Activated naive CD4-positive, alpha-beta T cell treated with anti-CD3 and anti-CD28 coated beads, Interleukin-2, amount 50 U/mL, for 16 hours (primary cell): ENCODE measurements at places on chromosomes 12 and 14.

DNA sequence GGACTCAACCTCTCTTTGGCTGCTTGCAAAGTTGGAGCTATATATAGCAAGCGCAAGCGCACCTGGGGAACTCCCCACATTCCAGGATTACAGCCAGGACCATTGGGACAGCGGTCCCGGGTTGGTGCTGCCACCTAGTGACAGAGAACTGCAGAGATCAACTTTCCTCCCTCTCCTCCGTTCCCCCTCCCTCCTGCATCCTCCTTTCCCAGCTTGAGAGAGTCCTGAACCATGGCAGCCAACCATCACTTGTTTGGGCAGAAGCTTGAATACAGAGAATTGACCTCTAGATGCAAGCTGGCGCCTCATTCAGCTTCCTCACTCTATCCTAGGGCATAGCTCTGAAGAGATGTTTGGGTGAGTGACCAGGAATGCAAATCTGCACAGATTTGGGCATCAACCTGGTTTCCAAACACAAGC is 17.4 kb upstream of the FLVCR2 start:
- peak; percentile 36 for DNase-seq

DNA sequence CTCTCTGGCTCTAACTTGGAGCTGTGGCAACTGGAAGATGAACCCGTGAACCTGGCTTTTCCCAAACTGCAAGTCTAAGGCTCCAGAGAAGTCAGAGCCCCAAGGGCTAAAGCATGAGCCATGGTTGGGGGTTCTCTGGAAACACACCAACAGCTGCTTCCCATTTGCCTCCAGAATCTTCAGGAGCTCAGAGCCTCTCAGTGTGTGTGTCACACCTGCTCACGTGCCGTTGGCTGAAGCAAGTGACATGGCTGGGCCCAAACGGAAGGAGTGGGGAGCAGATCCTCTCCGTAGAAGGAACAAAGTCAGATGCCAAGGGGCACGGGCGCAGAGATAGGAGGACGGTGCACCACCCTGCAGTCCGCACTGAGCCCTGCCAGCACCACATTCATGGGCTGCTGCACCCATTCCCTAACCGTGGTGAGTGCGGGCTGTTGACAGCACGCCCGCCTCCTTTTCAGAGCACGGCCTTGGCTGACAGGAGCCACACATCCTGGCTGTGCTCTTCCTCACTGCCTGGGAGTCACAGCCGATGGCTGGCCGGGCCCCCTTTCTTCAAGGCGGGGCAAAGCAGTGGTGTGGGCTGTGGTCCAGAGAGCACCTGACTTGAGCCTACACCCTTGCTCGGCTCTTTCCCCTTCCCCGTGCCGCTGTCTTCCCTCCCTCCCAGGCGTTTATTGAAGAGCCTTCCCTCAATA is 16.6 kb upstream of the TRAF3 start:
- DNase-seq, result no peak

GRCh38 chr12:106492857-106493256 is 89.9 kb upstream of the RFX4 start:
- DNase-seq, result no peak

DNA sequence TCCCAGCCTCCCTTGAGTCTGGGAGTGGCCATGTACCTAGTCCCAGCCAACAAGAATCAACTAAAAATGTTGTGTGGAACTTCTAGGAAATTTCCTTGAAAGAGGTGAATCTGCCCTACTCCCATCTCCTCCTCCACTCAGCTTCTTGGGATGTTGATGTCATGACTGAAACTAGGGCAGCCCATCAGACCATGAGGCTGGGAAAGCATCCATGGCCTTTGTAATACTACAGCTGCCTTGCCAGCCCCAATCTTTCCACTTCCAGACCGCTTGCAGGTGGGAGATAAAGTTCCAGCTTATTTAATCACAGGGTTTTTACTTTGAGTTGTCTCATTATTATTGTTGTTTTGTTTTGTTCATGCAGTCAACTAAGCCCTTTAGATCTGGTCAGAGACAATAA is 170.3 kb upstream of the LMNTD1 start:
- no peak for DNase-seq

- no peak for DNase-seq
Measured at GRCh38 chr12:69415471-69416275, 54.5 kb upstream of the FRS2 start.

- no peak for DNase-seq
Measured at GRCh38 chr14:44204061-44204835, 302.8 kb downstream of the FSCB start.

DNA sequence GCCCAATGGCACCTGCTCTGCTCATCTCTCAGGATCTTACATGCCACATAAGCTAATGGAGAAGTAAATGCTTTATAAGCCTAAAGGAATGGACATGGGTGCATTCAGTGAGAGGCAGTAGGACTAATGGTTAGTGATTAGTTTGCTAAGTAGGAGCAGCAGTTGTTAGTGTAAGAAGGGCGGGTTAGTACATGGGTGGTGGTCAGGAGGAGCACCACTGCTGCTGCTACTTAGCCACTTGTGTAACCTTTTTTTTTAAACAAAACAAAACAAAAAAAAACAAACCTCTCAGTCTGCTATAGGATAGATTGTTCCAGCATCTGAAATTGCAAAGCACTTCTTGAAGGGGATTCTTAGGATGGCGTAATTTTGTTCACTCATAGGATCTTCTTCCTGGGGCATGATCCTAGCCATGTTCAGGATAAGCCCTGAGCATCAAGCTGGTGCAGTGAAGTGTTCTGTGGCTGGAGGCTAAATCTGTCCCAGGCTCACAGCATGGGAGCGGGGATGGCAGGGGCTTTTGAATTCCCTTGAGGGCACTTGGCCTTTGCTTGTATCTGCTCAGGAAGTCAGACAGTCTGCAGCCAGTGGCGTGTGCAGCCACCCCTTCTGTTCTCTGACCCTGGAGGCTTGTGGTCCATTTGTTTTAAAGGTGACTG is 63.6 kb downstream of the CHST11 start:
- DNase-seq, result no peak

DNA sequence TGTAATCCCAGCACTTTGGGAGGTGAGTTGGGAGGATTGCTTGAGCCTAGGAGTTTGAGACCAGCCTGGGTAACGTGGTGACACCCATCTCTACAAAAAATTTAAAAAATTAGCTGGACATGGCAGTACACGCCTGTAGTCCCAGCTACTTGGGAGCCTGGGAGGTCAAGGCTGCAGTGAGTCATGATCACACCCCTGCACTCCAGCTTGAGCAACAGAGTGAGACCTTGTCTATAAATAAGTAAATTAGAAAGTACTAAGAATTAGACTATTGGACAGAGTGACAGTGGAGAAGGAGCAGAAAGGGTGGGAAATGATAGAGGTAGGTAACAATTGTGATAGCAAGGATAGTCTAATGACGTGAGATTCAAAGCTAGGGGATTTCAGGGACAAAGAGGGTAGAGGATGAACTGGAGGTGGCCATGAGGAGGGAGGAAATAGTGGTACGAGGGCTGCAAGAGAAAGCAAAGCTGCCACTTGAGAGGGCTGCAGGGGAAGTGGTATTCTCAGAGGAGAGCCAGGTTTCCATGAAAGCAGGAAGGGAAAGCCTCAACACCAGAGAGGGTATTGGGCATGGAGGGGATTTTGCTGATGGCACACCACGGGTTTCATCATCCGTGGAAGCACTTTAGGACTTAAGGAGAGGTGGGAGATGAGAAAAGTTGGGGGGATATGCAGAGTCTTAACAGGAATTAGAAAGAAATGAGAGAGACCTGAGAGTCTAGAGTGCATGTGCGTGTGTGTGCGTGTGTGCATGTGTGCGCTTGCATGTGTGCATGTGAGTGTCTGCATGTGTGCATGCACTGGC is 85.6 kb downstream of the SYNE2 start:
- no peak for DNase-seq

GRCh38 chr12:873954-874353 is 75.5 kb downstream of the RAD52 start:
- DNase-seq, result no peak

DNA sequence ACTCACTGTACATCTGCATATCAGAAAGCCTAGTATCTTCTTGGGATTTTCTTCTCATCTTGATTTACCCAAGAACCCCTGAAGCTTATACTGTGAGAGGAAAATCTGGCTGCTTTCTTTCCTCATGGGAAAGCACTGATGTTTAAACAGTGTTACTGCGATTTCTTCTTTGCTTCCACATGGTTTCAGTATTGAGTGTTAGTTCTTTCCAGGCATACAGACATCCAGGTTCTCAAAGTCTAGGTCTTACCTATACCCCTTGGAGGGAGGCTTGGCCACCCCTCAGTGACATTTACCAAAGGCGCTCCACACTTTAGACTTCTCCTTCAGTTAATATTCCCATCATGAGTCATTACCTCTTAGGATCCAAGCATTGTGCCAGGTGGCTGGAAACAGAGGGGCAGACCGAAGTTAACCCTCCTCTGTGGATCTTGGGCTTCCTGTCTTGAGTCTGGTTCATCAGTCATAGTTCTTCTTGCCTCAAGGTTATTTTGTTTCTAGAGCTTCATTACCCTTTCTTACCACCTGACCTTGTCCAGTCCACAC is 79.1 kb downstream of the TMEM117 start:
- no peak for DNase-seq

GRCh38 chr12:120998435-120998834 is 17.9 kb downstream of the C12orf43 start:
- DNase-seq, result no peak

DNA sequence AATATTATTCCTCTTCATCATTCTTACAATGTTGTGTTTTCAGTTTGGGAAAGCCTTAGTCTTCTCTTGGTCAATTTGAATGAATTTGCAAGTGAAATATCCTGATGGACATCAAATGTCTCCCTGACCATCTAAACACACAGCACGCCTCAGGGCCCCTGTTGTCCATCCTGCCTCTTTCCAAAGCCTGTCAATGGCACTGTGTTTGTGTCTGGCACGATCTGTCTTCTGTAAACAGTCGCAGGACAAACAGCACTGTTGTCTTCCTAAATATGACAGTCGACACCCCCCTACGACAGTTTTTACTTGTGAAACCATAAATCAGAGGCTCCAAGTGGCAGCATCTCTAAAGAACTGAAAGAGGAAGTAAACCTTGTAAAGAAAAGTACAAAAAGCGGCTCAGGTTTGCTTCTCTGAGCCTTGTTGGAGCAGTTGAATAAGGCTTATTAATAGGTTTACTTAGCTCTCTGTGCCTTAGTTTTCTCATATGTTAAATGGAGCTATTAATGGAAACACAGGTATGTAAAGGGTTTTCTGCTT is 285.8 kb downstream of the NRXN3 start:
- no peak for DNase-seq

DNA sequence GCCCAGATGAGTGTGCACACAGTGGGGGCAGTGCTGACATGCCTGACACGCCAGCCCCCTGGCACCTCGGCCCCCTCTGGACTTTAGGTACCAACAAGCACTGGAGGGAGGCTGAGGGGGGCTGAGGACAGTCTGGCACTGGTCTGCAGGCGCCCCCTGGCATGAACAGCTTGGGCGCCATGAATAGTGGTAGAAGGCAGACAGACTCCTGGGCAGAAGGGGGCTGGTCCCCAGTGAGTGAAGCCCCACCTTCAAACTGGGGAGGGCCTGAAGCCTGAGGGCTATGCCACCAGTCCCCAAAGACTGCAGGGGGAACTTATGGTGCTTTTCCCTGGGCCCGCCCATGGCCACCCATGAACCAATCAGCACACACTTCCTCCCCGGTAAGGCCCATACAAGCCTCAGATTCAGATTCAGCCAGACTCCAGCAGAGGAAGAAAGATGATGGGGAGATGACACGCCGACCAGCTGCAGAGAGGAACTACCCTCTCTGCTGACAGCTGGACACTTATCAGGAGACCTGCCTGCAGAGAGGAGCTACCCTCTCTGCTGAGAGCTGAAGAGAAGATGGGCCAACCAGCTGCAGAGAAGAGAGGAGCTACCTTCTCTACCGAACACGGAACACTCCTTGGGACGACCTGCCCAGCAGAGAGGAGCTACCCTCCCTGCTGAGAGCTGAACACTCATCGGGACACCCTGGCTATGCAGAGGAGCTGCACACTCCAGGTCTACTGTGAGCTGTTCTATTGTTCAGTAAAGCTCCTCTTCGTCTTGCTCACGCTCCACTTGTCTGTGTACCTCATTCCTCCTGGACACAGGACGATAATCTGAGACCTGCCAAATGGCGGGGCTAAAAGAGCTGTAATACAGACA is 324.5 kb downstream of the PCNX1 start:
- DNase-seq, result no peak

- DNase-seq, result no peak
Measured at GRCh38 chr12:1289371-1290155, 298.5 kb downstream of the ERC1 start.

DNA sequence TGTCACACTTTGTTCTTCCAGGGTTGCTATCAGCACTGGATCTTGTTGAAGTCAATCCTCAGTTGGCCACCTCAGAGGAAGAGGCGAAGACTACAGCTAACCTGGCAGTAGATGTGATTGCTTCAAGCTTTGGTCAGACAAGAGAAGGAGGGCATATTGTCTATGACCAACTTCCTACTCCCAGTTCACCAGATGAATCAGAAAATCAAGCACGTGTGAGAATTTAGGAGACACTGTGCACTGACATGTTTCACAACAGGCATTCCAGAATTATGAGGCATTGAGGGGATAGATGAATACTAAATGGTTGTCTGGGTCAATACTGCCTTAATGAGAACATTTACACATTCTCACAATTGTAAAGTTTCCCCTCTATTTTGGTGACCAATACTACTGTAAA is 23.7 kb downstream of the VTI1B start:
- no peak for DNase-seq

DNA sequence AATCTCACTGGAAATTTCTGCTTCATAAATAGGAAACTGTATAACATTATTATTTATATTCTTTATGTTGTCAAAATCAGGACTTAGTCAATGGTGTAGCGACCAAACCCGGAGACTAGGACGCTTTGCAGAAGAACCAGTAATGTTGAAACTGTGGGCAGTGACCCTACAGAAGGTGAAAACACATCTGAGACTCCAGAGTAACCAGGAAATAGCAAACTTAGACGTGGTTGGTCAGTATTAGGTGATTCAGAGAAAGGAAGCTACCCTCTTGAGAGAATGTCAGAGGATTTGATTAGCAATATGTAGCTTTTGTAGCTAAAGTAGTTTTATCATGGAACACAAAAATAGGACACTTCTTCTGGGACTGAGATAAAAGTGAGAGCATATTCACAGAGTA is 381.9 kb downstream of the SLC16A7 start:
- DNase-seq, result no peak

- DNase-seq, result no peak
Measured at GRCh38 chr14:64857979-64858744, 21.5 kb downstream of the SPTB start.

DNA sequence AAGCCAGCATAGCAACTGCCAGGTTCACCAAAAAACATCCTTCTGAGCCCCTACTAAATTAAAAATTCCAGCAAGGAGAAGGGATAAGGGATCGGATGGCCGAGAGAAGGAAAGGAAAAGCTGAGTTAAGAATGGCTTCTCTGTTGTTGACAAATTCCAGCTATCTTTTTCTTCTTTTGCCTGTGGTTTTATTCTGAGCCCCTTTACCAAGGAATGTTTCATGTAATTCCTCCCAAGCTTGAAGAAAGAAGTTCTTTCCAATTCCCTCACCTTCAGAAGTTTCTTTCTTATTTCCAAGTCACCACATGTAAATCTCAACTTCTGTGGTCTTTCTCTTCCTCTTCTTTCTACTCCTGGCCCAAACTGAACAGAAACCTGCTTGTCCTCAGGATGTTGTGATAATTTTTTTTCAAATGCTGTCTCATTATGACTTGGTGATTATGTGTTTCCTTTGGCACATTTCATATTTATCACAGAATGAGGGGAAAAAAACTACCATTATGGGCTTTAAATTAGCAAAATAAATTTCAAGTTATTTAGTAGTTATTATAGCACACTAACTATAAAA is 40.0 kb downstream of the FGD6 start:
- DNase-seq, result no peak

GRCh38 chr12:1984759-1985158 is 19.5 kb downstream of the DCP1B start:
- DNase-seq, result no peak
